ENCODE measurements at places on chromosomes 5 and 9.

DNA sequence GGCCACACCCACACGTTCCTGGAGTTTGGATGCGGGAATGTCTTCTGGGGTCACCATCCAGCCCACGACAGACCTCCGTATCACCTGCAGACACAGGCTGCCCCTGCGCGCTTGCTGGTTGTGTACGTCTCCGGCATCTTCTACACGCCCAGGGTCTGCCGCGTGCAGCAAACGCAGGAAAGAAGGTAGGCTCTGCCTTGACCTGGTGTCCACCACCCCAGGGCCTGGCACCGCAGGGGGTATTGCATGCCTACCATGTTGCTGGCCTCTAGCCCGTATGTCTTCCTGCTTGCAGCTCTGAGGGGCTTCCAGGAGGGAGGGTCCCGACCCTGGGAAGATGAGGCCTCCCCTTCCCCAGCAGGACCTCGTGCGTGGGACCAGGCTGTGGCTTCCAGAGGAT is 298.8 kb upstream of the IRX4 start:
- DNase-seq: no peak

DNA sequence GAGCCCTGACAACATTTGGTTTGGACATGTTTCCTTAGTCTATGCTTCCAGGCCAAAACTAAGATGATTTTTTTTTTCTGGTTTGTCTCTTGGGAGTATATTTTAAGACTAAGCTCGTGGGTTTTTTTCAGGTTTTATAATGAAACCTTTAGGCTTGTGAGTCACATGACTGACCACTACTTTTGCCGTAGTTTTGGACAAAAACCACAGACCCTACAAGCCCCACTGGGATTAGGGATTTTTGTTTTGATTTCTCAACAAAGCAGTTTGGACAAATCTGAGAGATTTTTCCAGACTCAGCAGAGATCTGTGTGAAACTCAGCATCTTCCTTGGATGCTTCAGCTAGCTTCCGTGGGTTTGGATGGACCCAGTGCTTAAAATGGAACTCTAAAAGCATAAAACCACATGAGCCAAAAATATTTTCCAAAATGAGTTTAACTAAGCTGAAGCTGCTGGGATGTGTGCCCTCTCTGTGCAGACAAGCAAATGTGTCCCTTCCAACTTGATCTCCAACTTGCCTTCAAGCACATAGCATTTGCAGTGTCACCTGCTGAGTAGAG is 70.3 kb upstream of the SMIM15 start:
- DNase-seq: no peak

DNA sequence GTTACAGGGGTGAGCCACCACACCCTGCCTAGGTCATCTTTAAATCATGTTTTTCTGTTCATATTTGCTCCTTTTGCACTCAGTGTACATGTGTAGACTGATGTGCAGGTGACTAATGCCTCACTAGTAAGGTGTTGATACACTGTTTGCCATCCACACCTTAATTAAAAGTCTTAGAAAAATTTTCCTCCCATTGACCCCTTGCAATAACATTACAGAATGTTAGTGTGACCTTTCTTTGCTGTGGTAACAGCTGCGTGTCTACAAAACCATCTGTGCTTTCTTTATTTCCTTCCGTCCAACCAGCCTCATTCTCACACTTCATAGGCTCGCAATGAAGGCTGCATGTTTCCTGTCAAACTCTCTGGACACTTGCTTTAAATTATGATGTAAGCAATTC is 6.6 kb upstream of the CEMIP2 start:
- DNase-seq: no peak

DNA sequence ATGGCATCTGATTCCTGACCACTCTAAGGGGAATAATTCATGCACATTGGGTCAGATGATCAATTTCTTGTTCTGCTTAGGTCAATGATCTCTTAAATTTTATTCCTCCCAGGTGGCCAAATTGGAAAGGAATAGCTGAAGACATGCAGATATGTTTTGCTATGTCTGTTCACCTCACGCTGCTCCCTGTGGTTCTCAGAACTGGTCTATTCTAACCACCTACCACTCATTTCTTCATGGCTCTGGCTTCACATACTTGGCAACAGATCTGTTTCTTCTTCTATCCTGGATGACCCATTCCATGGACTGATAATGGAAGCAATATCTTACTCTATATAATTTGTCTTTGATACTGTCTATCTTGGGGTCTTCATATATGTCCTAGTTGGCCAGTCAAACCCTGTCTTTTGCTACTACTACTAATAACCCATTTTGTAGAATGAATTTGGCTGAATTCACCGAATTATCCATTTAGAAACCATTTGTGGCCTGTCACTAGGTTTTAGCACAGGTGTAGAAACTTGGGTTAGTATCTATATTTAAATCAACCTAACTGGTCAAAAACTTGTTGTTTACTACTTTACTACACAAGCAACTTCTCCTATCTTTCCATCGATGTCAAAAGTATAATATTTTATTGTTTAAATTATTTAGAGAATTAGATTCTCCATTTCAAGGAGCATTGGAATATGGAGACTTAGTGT is 650.9 kb downstream of the TLE4 start:
- DNase-seq: no peak

DNA sequence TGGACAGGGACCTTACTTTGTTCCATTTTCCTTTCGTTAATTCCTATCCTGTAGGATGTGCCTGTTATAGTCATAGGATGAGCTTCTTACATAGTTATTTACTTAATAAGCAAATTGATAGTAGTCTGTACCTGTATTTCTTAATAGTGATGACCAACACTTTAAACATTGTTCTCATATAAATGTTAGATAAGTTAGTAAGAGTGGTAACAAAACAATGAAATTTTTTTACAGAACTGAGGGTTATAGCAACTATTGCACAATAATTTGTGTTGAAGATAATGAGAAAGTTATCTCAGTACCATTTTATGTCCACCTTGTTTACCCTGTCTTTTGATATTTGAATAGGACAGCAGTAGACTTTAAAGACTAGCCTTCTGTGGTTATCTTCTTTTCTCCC is 162.9 kb upstream of the ELL2 start:
- DNase-seq: no peak

DNA sequence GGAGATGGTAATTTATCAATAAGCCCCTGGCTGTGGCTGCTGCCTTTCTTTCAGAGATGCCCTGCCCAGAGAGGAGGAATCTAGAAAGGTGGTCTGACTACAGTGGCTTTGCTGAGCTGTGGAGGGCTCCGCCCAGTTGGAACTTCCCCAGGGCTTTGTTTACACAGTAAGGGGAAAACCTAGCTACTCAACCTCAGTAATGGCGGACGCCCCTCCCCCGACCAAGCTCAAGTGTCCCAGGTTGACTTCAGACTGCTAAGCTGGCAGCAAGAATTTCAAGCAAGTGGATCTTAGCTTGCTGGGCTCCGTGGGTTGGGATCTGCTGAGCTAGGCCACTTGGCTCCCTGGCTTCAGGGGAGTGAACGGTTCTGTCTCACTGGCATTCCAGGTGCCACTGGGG is 865.4 kb upstream of the ACO1 start:
- peak; percentile 12 for DNase-seq

DNA sequence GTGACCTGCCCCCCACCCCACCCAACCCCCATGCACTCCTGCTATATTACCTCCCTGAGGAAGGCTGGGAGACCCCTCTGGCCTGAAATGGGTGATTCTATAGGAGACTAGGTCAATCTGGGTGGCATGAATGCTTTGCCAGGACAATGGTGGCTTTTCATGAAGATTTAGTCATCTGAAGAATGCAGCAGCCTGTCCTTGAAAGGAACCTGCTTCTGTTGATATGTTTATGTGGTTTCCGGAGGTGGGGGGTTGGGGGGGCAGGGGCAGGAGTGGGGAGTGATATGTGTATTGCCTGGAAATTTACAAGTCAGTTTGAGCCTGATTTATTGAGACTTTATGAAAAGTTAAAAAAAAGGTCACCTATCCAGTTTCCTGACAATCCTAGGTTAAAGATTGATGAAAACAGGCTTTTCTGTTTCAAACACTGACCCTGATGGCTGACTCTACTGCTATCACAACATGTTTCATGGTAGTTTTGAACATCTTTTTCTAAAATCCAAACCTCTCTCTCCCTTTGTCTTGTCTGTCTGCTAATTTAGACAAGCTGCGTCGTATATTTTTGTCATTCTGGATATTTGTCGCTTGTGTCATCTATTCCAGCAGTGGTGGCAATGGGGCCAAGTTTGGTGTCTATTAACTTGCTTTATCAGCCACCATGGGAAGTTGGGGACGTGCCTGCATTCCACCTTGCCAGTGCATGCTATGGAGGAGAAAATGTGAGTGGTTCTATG is 153.7 kb upstream of the EGFLAM start:
- DNase-seq: no peak

DNA sequence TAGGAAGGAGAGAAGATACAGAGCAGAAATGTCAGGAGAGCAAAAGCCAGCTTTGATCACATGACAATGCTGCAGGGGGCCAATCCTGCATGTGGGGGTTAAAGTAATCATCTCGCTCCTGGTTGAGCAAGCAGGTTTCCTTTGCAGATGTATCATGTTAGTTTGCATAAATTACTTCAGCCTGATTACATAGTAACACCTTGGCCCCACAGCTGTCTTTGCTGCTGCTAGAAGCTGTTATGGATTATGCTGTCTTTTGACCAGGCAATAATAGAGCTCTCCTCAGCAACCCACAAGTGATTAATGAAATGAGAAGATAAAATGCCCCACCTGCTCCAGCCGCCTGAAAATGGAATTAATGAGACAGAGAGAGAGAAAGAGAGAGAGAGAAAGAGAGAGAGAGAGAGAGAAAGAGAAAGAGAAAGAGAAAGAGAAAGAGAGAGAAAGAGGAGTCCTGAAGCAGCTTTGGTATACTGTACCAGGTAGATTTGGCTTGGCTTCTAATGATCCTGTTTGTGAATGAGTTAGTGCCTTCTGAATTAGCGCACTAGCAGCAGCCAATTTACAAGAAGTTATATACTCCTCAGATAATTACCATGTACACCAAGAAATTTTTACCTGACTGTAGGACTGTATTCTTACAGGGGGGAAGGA is 174.3 kb upstream of the RORB start:
- no peak for DNase-seq

DNA sequence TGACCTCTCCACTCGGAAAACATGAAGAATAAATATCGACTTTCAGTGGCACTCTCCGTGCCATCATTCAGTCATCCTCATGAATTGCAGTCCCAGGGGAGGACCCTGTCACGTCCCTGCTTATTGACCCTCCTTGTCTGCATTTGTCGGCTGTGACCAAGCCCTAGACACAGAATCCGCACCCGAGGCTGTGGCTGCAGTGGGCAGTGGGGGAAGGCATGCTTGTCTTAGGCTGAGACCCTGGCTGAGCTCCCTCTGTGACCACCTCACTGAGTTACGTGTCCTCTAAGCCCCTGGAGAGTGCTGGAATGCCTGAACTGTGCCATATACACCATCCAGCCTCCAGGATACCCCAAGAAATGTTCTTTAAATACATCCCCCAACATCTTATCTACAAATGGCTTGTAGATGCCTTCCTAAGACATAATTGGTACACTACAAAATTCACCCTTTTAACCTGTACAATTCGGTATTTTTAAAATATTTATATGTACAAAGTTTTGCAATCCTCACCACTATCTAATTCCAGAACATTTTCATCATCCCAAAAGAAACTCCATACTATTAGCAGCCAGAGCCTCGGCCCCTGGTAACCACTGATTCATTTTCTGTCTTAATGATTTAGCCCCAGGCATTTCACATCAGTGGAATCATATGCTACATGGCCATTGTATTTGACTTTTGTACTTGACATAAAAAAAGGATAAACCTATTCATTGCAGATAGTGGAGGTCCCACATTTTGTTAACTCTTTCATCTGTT is 80.8 kb upstream of the ICE1 start:
- no peak for DNase-seq

GRCh38 chr5:27727254-27727653 is 688.9 kb upstream of the CDH9 start:
- DNase-seq: no peak

GRCh38 chr9:16469184-16469583 is 401.3 kb downstream of the BNC2 start:
- DNase-seq: no peak

- DNase-seq: no peak
Observed at GRCh38 chr9:95766906-95767305, 108.6 kb upstream of the ERCC6L2 start.

DNA sequence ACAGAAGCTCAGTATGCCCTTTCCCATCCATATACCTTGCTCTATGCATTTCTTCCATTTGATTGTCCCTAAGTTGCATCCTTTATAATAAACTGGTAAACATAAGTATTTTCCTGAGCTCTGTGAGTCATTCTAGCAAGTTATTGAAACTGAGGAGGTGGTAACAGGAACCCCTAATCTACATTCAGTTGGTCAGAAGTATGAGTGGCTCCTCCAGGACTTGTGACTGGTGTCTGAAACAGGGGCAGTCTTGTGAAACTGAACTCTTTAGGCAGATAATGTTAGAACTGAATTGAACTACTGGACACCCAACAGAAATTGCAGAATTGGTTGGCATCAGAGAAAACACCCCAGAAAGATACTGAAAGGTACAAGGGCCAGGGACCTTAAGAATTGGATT is 133.1 kb upstream of the POU5F2 start:
- no peak for DNase-seq

GRCh38 chr5:154943527-154943926 is 2.7 kb downstream of the MRPL22 start:
- no peak for DNase-seq

DNA sequence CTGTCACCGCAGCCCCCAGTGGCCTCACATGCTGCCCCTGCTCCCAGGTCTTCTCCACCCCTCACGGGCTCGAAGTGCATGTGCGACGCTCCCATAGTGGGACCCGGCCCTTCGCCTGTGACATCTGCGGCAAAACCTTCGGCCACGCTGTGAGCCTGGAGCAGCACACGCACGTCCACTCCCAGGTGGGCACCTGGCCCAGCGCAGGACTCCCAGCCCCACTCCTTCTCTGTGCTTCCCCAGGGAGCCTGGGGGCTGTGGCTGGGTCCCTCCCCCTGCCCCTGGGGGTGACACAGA is 10.5 kb downstream of the GFI1B start:
- no peak for DNase-seq

DNA sequence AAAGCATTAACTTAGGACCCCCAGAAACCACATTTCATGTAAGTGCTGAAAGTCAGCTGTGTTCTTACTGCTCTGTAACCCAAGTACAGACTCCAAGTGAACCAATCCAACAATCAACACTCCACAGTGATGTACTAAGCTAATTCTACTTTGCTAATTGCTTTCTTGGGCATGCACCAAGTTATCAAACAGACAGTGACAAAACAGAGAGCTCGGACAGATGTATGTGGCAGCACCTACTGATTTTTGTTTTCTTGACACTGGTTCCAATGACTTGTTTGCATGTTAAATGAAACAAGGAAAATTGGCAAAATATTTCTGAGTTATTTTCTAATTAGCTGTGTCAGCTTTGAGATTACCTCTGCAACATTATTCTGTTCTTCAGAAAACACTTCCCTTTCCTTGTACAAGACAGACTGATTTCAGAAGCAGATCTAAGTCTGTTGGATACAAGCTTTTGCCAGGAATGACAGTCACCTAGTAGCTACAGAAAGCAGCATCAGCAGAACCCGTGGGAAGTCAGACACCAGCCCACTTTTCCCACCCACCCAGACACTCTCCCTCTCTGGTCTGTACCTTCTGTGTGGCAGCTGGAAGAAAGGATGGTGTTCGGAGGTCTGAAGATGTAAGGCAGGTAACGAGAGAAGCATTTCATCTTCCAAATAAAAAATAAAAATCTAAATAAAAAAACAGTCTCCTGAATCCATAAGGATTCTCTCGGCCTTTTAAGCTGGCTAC is 176.7 kb upstream of the PPP2R2B start:
- DNase-seq: no peak

GRCh38 chr9:113481176-113481787 is 17.8 kb downstream of the RGS3 start:
- DNase-seq: no peak

All from activated T-cell treated with anti-CD3 and anti-CD28 coated beads for 48 hours (primary cell).